ENCODE measurements at places on chromosomes 16 and 17.

GRCh38 chr17:82972836-82973372, 106.5 kb upstream of the METRNL start:
- no peak for DNase-seq

- DNase-seq = no peak
Observed at GRCh38 chr16:88482630-88483391, 29.7 kb downstream of the ZFPM1 start.

GRCh38 chr17:48646183-48647102, 20.3 kb upstream of the HOXB9 start:
- no peak for DNase-seq

DNA sequence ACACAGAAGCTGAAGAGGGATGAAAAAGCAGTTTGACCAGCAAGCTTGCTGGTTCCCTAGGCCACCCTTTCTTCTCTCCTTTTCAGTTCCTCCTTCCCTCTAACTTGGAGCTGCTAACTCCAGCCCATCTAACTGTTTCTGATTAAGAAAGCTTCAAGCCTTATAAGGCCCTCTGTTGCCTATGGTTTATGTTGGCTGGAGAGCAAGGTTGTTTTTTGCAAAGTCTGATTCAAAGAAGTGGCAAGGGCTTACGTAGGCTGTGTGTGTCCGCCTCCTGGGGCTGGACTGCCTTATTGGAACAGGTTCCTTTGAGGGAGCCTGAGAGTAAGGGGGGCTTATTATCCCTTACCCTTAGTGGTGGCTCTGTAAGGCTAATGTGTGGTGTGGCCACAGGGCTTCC, 7.1 kb downstream of the AKAP1 start:
- peak; percentile 15 for DNase-seq

- DNase-seq = no peak
Observed at GRCh38 chr16:77995843-77996455, 26.4 kb upstream of the CLEC3A start.

All from brain (organoid and tissue), 16 donors.